ENCODE measurements at places on chromosomes 2 and 18.
A peak's percentile ranks its signal among the peaks of the same experiment; 100 is the strongest.

GRCh38 chr18:22778996-22779395 is 154.1 kb upstream of the RBBP8 start:
- no peak for DNase-seq

- DNase-seq: no peak
Observed at GRCh38 chr2:218887079-218887478, 6.4 kb downstream of the WNT10A start.

GRCh38 chr18:28005164-28005563 is 171.8 kb downstream of the CDH2 start:
- DNase-seq: no peak

DNA sequence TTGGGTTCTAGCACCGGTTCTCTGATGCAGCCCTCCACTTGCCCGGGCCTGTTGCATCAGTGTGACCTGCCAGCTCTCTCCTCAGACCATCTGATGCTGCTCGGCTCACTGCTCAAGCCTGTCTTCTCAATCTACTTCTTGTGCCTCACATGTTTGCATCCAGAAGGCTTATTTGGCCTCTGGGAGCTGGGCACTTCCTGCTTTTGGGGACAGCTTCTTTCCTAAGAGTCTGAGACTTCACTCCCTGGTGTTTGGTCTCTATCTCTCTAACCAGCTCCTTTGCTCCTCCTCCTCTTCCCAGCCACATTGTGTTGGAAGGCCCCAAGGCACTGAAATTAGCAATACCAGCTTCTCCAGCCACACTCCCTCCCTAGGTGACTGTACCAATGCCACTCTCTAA is 212.8 kb downstream of the CDCA7 start:
- no peak for DNase-seq

DNA sequence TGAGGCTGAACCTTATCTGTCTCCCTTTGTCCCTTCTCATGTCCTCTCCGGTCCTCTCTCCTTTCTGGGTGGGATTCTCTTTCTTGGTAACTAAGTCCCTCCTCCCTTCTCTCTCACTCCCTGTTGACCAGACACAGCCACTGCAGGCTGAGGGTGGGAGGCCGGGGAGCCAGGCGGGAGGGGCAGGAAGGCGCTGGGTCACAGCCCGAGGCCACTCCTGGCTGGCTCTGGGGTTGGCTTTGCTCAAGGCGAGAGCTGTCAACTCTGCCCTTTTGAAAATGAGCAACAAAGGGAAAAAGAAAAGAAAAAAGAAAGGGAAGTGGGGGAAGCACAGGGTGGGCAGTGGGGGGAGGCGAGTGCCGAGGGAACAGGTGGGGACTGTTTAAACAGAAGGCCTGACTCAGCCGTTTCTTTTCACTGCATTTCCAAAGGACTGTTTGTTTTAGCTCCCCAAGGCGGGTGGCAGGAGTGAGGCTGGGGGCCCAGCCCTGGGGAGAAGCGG is 70.5 kb upstream of the IGFBP5 start:
- DNase-seq: no peak

DNA sequence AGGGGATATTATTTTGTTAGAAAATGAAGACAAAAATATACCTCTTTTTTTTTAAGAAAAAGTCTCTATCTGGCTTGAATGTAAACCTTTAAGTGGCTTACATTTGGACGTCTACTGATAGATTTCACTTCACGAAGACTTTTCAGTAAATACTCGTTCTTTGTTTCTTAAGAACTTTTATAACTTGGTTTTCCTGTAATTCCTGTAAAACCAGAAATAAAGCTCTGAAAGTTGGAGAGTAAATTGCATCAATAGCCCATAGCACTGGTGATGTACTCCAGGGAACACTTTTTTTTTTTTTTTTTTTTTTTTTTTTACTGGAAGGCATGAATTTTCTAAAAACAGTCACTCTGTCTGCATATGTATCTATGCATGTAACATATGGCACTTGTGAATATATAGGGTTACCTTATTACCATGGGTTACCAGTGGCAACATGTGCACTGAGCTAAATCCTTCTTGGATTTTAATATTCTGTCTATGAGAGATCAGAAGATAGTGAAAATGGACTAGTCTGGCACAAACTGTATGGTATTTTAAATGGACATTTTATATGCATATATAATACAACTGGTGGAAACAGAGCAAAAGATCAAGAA is 309.2 kb upstream of the TCF4 start:
- no peak for DNase-seq

GRCh38 chr2:55141572-55142413 is 90.3 kb downstream of the CLHC1 start:
- no peak for DNase-seq

- peak; percentile 50 for DNase-seq
Observed at GRCh38 chr2:72895759-72896281, 8.6 kb downstream of the SPR start.

GRCh38 chr2:105085525-105085924 is 47.7 kb downstream of the MRPS9 start:
- DNase-seq: no peak

- no peak for DNase-seq
Observed at GRCh38 chr2:1246239-1246638, 167.0 kb upstream of the TPO start.

- DNase-seq: no peak
Observed at GRCh38 chr2:216911008-216911407, 51.1 kb upstream of the TNP1 start.

- DNase-seq: no peak
Observed at GRCh38 chr2:167651406-167652151, 595.8 kb downstream of the STK39 start.

DNA sequence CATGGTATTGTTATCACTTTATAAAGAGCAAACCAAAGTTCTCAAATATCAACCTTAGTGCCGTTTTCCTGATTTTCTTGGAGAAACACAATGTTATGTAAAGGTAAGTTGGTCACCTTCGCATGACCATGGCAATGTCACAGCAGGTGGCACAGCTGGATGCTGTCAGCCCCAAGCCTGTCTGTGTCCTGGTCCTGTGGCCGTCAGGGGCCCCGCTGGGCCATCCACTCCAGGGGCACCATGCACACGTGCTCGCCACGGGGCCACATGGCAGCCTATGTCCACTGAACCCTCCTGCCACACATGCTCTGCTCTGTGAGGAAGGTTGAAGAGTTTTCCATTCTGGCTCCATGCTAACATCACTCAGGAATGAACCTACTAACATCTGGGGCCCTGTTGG is 85.9 kb downstream of the EIPR1 start:
- DNase-seq: no peak

DNA sequence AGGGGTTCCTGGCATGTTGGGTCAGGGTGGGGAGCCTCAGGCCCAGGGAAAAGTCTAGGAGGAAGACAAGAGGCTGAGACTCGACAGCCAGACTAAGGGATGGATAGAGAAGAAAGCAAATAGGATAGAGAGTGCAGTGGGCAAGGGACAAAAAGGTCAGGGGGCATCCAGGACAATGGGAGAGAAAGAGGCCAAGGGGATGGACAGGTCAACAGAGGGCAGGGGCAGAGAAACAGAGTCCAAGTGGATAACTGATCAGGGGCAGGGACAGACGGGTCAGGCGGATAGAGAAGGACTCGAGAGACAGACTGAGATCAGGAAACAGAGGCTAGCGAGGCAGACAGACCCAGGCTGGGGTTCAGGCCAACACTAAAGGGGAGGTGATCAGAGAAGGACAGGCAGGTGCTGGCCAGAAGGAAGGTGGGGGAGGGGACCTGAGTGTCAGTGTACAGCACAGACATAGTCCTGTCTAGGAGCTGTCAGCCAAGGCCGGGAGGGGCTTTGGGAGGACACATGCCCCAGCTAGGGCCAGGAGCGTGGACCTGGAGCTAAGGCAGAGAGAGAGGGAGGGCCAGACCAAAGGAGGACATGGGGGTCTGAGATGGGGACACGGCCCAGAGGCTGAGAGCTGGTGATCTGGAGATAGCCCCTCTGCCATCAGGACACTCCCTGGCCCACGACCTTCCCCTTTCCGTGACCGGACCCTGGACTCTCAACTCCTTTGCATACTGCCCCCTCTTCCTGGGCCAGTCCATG is 12.2 kb downstream of the ASIC4 start:
- DNase-seq: no peak

GRCh38 chr18:36850527-36851201 is 21.7 kb downstream of the KIAA1328 start:
- peak; percentile 96 for DNase-seq

DNA sequence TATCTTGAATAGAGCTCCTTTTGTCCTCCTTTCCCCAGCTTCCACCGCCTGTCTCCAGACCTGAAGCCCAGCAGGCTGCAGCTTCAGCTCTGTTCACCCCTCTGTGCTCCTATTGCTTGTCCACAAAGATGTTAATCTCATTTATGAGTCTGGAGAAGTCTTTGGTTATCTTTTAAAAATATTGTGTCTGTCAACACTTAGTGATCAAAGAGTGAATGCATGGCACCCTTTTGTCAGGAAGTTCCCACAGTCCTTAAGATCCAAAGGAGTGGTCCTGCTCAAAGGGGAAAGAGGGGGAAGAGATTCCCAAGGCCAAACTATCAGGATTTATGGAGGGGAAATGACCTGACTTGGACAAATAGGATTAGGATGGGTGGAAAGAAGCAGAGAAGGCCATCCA is 118.9 kb downstream of the ACAA2 start:
- DNase-seq: peak; percentile 13

DNA sequence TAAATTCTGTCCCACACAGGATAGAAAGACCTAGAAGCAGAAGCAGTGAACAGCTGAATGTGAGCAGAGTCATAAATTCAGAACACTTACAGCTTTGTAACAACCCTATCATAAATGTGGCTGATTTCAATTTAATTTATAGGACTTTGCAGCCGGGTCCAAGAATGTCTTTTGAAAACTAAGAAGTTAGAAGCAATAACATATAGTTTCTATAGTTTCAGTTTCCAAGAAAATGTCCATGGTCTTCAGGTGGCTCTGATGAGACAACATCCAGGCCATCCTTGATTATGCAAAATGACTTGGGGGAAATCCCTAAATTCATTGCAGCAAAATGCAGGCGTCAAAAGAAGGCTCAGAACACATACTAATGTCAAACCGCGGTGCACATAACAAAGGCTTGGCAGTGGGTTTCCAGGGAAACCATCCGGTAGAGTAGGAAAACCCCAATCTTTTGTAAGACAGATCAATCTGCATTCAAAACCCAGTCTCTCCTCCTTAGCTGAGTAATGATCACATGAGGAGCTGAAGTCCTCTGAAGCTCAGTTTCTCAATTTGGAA is 442.2 kb upstream of the ID2 start:
- no peak for DNase-seq

GRCh38 chr18:4260107-4260506 is 195.0 kb downstream of the DLGAP1 start:
- no peak for DNase-seq

DNA sequence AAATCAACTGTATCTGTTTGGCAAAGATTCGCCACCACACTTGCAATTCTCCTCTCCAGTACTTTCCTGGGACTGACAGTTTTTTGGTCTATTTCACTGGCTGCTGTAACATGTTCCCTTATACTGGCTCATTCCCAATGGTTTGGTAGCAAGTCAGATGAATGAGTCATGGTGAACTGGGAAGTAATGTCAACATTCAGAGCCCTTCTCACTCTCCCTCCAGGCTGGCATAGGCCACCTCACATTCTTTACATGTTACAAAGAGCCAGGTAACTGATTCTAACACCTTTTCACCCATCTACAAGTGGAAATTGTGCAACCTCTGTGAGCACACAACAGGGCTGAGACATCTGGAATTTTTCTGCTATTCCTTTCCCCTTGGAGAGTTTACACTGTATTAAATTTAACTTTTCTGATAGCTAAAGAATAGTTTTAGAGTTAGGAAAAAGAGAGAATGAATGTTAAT is 111.3 kb upstream of the TLK1 start:
- DNase-seq: peak; percentile 95

- DNase-seq: no peak
Observed at GRCh38 chr2:229635371-229635680, 79.0 kb downstream of the DNER start.

- peak; percentile 35 for DNase-seq
Observed at GRCh38 chr2:237639836-237640220, 12.4 kb downstream of the LRRFIP1 start.

DNA sequence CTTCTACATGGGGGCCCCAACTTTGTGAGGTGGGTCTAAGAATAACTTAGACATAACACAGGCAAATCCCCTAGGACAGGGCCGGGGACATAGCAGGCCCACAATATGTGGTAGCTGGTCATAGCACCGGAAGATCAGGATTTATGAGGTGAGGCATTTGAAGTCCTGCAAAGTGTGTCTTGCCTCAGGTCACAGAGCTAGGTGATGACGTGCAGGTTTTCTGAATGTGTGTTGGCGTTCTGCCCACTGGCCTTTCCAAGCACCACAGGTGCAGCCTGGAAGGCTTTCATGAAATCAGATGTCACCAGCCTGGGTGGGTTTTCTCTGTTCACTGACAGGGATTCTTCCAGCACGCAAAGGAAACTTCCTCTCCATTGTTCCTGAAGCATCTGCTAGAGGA is 119.1 kb downstream of the LRATD1 start:
- no peak for DNase-seq

DNA sequence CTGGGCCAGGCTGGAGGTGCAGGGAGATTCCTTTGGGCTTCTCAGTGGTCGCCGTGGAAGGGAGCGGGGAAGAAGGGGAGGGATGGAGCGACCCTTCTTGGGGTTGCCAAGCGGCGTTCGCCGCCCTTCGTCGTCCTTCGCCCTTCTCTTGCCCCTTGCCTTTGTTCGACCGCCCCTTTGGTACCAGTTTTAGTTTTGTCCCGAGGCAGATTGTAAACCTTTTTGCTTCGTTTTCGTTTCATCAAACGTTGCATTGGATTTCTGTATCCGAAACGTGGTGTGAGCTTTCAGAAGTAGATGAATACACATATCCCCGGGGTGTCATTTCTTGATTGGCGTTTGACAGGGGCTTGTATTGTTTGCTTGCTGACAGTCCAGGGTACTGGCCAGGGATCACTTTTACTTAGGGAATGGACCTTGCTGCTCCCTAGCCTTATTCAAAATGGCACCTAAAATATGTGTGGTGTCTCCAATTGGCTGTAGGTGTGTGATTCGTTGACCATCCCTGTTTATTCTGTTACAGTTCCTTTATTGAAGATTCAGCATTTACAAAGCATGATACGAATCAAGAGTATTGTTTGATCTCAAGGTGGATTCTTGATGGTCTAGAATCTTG is 788 bp downstream of the USP14 start:
- peak; percentile 13 for DNase-seq

- no peak for DNase-seq
Observed at GRCh38 chr2:22485486-22485885, 899.5 kb upstream of the KLHL29 start.

- no peak for DNase-seq
Observed at GRCh38 chr2:96531366-96531765, 5.2 kb upstream of the ARID5A start.

Data from EH (cell line).